ENCODE measurements at places on chromosomes 3 and 15.

DNA sequence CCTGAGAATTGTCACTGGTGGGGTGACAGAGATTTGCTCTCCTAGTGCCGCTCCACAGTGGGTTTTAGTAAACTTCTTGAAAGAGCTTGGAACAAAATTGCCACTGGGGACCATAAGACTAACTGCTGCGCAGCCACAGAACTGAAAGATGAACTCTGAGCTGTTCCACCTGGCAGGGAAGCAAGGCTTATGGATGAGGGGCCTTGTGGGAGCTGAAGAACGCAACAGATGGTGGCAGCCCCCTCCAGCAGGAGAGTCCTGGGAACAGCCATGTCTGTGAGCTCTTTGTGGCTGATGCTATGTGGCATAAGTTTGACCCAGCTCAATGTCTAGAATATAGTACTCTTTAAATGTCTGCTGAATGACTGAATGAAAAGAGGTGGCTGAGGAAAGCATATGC lies 66.8 kb upstream of the C2CD4B start:
- no peak for DNase-seq

DNA sequence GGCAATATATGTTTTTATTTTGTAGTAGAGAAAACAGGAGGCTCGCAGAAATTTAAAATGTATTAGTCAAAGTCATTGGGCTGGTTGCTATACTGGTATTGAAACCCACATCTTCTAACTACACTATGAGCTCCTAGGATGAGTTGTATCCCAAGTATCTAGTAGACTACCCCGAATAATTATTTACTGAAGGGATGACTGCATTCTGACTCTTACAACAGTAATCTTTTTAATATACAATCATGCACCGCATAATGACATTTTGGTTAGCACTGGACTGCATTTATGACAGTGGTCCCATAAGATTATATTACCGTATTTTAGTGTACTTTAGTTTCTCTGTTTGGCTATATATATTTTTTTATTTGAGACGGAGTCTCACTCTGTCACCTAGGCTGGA lies 15.3 kb downstream of the PIGB start:
- DNase-seq, result no peak

DNA sequence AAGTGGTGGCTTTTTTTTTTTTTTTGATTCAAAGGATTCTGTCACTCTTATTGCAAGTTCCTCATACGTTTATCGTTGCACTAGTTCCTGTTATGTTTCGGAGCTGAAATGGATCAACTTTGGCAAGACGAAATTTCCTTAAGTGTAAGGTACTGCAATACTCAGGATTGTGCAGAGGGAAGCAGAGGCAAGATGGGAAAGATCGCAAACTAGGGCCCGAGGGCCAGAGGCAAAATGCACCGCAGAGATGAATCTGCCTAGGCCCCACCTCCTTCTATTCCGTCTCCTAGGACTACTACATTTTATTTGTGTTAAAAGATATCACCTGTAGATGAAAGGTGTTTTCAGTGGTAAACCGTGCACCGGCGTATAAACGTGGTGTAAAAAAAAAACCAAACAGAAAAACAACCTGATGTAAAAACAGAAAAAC lies 331 bp downstream of the RNU6-1 start:
- no peak for DNase-seq

- DNase-seq, result no peak
Measured at GRCh38 chr15:37765786-37766185, 168.7 kb upstream of the TMCO5A start.

- no peak for DNase-seq
Measured at GRCh38 chr3:181797431-181797830, 85.7 kb downstream of the SOX2 start.

DNA sequence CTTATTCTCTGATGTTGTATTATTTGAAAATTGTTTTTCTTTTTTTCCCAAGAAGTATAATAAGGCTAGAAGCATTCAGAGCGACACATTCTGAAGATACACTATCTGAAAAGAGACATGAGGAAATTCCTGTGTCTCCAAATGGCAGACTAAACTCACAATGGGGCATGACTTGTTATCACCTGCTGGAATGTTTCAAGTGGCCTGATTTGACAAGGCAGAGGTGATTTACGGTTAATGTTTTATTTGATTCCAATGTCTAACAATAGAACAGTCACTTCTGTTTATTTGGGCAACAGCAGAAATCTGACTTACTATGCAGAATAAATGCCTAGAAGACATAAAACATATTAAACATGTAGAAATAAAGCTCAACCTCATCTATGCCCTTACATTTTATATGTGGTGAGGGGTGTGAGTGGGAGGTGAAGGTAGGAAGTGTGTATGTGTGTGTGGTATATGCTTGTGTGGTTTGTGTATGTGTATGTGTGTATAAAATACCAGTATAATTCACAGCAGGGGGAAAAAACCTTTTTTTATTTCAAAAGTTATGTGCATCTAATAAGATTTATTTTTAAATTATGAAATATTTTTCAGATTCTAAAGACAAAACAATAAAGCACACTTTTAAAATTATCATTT lies 1051.7 kb downstream of the ROBO2 start:
- DNase-seq, result no peak

DNA sequence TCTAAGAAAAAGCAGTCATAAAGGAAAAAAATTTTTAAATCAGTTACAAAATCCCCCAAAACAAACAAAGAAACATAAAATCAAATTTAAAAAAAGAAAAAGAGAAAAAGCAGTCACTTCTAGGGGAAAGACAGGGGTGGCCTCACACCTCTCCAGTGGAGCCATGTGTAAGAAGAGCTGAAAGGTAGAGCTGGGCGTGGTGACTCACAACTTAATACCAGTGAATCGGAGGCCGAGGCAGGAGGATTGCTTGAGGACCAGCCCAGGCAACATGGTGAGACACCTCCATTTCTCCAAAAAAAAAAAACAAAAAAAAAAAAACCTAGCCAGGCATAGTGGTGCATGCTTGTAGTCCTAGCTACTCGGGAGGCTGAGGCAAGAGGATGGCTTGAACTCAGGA lies 14.7 kb downstream of the MESD start:
- no peak for DNase-seq

DNA sequence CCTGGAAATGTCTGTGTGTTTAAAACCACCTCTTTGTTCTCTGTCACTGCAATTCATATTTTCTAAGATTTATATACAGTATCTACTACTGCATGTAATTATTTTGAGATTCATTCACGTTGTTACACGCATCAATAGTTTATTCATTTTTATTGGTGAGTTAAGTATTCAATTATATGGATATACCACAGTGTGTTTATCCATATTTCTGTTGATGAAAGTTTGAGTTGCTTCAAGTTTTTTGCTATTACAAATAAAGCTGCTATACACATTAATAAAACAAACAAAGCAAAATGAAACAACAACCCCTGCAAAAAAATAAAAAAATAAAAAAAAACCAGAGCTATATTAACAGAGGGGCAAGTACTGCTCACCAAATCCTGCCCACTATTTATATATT lies 122.3 kb downstream of the NR2E3 start:
- DNase-seq, result no peak

DNA sequence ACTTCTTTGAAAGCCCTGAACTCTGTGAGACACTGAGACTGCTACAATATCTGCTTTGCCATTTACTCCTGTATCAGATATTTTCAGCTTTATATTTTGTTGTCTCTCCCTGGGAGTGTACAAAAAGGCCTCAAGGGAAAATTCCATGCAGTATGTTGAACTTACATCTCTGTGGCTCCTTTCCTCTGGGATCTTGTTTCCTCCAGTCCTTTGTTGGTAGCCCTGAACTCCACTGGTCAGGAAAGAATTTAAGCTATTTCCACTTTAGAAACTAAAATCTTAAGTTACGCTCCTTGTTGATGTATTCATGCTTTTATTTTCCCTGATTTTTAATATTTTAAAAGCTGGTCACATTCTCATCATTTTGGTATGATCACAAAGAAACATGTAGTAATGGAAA lies 277.9 kb downstream of the FHIT start:
- no peak for DNase-seq

DNA sequence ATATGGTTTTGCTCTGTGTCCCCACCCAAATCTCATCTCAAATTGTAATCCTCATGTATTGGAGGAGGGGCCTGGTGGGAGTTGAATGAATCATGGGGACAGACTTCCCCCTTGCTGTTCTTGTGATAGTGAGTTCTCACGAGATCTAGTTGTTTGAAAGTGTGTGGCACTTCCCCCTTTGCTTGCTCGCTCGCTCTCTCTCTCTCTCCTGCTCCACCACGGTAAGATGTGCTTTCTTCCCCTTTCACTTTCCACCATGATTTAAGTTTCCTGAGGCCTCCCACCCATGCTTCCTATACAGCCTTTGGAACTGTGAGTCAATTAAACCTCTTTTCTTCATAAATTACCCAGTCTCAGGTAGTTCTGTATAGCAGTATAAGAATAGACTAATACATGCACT lies 60.7 kb downstream of the GSK3B start:
- DNase-seq, result no peak

DNA sequence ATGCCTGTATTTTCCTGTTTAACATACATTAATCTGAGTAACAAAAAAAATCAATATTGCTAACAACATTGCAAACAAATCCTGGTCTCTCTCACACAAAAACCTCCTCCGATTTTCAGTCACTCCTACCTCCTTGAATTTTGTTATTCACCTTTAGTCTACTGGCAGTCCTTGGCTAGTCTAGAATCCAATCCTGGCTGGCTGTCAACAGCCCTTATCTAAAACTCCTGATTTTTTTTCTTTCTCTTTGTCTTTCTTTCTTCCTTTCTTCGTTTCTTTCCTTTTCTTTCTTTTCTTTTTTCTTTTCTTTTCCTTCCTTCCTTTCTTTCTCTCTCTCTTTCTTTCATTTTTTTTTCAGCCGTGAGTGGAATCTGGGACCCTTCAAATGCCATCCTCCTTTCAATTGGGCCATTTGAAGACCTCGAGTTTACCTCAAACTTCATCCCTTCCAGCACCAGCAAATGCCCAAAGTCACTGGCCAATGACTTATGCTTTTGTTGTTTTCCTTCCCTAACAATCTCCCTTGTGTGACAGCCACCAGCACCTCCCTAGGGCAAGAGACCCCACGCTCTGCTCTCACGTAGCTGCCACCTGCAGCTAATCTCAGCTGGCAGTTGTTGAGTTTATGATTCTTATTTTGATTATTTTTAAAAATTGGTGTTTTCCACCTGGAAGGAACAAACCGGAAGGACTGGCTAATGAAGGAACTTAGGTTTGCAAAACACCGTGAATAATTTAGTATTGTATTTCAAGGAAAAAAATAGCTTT lies 6.8 kb upstream of the ONECUT1 start:
- no peak for DNase-seq

GRCh38 chr3:150760431-150761200 lies 2.4 kb downstream of the SIAH2 start:
- no peak for DNase-seq

DNA sequence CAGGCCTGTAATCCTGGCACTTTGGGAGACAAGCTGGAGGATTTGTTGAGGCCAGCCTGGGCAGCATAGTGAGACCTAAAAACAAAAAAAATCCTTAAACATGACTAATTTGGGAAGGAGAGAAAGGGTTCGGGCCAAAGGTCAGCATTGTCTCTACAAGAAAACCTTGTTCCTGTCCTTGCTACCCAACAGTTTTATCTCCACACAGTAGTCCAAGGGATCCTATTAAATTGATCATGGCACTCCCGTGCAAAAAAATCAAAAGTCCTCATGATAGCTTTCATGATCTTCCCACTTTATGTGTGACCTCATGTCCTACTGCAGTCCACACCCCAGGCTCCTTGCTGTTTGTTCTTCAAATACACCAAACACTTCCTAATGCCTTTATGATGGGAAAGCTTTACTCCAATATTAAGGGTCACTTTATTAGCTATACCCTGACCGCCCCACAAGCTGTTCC lies 4.2 kb downstream of the RPL15 start:
- no peak for DNase-seq

GRCh38 chr3:7973006-7973405 lies 528.6 kb upstream of the LMCD1 start:
- DNase-seq, result no peak

DNA sequence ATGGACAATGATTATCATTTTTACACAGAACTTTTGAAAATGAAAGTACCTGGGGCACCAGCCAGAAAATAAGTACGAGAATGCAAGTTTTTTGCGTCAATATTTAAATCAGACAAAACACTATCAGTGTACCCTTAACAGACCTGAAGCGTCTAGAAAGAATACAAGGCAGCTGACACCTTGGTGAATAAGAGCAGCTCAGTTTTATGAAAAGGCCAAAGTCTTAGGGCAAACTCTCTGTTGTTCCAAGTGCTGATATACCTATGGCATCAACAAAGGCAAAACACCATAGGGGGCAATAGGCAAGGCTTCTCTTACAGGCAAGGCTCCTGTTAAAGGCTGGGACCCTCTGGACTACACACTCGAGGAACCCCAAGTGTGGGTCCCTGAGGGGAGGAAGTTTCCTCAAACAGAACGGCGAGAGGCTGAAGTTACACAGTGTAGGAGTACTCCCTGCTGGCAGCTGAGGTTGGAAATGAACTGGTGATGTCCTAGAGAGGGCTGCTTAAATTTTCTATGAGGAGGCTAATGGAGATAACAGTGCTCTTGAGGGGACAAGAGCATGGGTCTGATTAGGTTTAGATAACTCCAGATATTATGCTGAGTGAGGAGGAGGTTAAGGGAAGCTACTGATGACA lies 291.0 kb downstream of the TIGIT start:
- no peak for DNase-seq

- no peak for DNase-seq
Measured at GRCh38 chr3:16406166-16406565, 107.3 kb downstream of the RFTN1 start.

GRCh38 chr3:18233987-18234716 lies 191.0 kb downstream of the SATB1 start:
- no peak for DNase-seq

GRCh38 chr3:53109190-53109589 lies 21.0 kb downstream of the RFT1 start:
- no peak for DNase-seq

DNA sequence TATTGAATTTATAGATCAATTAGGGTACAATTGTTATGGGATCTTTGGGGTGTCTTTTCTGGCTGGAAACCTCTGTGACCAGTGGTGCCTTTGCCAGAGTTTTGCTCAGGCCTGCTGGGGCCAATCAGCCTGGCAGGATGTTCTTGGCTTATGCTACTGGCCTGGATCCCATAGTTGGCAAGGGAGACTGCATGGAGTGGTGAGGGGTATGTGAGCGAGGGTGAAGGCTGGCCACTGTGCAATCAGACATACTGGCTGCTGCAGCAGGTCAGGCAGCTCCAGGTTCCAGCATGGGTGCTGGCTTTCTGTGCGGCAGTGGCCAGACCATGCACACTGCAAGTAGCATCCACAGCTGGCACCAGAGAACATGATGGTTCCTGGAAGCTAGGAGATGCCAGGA lies 1053.2 kb upstream of the GBE1 start:
- no peak for DNase-seq
